ENCODE measurements at places on chromosomes 11 and 22.

- no peak for DNase-seq
Measured at GRCh38 chr11:105092256-105093239, 47.0 kb downstream of the CARD18 start.

GRCh38 chr11:71502871-71503435 is 24.1 kb upstream of the KRTAP5-7 start:
- no peak for DNase-seq

- no peak for DNase-seq
Measured at GRCh38 chr11:1888811-1889210, 2.9 kb downstream of the PRR33 start.

DNA sequence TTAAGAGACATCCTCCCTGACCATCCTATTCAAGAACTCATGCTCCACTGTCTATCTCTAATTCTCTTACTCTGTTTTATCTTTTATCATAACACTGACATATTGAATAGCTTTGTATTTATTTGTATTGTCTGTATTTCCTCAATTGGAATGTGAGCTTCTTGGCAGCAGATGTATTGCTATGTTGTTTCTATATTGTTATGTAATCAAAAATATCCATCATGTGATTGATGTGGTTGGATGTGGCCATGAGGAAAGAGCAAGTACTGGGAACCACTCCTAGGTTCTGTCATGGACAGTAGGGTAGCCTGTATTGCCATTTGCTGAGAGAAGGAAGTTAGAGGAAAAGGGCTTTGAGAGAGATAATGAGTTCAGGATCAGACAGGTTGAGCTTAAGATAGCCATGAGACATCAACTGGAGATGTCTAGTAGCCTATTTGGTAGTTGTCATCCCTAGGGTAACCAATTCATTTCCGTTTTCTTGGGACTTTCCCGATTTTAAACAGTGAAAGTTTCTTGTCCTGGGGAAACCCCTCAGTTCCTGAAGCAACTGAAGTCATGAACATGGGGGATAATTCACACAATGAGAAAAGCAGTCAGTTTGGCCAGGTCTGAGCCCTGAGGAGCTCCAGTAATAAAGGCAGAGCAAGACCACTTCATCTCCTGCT is 404.5 kb downstream of the INSC start:
- DNase-seq, result no peak

GRCh38 chr11:72471005-72471898 is 36.9 kb upstream of the CLPB start:
- DNase-seq, result no peak

DNA sequence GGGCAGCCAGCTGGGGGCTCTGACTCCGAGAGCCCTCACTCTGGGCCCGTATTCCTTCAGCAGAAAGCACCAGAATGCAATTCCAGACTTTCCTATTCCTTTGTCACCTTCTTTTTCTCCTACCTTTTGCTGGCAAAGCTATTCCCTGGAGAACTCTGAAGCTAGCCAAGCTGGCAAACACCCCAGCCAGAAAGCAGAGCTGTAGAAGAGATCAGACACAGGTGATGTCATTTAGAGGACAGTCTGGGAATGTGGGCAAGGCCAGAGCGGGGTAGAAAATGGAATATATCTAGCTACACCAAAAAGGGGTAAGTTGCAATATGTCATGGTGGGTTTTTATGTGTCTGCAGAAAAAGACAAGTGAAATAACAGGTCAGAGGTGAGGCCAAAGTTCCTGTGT is 205.1 kb downstream of the NXPE2 start:
- DNase-seq, result no peak

DNA sequence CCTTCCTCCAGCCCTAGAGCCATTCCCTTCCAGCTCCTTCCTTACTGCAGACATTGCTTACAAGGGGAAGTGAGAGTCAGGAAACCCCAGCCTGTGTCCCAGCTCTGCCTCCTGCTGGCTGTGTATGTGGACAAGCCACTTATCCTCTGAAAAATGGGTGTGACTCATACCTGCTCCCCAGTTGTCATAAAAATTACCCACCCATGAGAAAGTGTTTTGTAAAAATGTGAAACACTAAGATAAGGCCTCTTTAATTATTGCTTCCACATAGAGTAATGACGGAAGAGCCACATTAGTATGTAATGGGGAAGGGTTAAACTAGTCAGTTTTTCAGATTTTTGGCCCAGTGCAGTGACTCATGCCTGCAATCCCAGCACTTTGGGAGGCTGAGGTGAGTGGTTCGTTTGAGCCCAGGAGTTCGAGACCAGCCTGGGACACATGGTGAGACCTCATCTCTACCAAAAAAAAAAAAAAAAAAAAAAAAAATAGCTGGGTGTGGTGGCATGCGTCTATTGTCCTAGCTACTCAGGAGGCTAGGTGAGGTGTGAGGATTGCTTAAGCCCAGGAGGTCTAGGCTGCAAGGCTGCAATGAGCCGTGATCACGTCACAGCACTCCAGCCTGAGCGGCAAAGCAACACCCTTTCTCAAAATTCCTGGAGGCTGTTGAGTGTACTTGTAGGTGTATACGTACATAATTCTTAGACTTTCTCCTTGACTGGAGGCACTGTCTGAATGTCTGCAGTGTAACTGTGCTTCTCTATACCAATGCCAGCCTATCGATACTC is 84.9 kb downstream of the CTTN start:
- no peak for DNase-seq

DNA sequence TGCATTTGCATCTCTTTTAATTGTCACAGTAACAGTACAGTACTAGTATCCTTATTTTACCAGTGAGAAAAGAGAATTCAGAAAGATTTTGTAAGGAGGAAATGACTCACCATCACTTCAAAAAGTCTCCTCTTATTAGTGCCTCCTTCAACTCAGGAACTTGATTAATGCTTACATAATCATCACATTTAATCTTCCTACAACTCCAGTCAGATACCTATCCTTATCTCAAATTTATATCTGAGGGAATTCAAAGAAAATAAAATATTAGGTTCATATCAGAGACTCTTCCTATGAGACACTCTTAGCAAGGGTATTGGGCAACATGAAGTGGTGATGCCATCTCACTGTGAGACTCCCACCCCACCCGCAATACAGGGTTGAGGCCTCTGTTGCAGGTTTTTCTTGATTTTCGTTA is 26.1 kb upstream of the CTSC start:
- DNase-seq, result no peak

DNA sequence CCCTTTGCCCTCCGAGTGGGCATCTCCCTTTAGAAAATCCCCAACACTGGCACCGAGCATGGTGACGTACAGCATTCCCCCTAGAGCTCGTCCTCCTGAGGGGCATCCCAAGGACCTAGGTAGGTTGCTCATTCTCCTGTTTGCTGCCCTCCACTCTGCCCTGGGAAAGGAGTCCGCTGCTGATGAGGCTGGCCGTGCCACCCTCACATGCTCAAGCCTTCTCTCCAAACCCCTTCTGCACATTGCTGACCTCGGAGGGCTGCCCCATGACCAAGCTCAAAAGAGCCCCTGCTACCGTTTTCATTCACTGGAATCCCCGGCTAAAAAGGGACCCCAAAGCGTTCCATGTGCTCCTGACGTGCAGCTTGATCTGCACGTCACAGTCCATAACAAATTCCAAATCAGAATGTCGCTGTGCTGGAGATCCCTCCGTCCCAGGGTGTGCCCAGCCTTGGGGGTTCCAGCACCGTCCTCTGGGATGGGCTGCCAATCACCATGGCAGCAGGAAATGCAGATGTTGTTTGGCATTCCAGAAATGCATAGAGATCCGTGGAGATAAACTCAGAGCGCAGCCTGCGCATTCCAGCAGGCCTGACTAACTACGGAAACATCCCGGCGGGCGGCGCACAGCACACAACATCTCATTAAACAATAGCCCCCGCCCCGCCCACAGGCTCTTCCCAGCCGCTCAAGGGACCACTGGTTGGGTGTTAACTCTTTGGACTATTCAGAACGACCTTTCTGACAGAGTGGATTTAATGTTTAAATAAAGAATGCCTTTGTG is 26.3 kb upstream of the GNB1L start:
- DNase-seq, result no peak

DNA sequence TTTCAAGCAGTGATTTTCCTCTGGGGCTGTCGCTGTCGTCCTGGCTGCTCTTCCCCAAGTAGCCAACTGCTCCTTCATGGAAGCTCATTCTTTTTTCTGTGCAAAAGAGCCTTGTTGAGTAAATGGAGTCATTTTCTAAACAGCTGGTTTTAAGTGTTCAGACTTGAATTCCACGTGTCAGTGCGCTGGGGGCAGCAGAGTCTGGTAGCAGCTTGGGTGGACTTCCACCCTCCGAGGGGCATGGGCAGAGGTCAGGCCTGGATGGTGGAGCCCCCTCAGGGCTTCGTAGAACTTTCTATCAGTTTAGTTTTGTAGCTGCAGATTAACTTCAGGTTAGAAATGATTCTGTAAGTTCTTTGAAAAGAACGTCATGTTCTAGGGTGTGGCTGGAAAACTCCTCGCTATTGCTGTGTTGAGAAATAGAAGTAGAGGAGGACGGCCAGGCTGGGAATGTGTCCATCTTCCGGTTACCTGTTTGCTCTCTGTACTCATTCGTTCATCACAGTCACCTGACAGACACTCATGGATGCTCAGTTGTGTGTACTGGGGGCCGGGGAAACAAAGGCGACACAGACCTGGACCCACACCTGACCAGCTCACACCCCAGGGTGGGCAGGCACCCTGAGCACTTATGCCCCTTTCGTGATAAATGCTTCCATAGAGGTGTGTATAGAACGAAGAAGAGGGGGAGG is 270.7 kb downstream of the TBC1D22A start:
- no peak for DNase-seq

DNA sequence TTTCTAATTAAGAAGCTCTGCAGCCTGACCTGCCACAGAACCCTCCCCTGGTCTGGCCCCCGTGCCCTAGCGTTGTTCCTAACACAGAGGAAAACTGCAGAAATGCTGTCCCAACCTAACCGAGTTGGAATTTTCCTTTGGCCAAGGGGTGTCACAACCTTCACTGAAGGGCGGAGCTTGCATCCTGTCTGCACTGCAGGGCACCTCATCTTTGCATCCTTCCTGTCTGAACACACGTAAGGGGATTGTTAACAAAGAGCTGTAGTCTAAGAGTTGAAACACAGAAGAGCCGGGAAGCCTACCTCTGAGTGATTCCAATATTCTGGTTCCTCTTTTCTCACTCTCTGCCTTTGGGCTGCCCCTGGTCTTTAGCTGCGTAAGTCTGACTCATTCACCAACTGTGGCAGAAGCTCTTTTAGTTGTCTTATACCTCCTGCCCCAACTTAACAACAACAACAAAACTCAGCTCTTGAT is 1.6 kb downstream of the DIXDC1 start:
- DNase-seq, result no peak

DNA sequence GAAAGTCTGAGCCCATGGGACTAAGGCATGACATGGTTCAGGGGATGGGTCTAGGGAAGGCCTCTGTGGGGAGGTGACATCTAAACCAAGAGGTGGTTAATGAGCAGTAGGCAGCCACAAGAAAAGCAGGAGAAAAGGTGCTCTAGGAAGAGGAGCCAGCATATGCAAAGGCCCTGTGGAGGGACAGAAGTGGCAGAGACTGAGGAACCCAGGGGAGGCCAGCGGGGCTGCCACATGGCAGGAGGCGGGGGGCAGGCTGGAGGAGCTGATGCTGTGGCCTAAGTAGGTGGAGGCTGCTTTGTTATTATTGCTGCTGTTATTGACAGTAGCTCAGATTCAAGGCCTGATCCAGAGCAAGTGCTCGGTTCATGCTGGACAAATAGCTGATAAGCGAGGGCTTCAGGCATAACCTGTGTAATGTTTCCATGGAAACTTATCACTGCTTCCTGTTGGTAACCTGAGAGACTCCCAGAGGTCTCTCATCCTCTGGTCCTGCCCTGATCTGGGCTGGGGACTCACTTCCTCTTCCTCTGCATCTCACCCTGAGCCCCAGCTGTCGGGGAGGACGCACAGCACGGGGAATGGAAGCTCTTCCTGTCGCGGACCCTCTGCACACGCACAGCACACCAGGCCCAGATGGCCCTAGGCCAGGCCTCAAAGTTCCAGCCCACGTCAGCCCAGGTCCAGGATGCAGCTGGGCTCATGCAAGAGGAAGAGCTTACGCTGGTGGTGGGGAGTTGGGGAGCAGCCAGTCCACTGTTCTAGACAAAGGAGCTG is 75.2 kb upstream of the TP53I11 start:
- no peak for DNase-seq

GRCh38 chr22:19608003-19608690 is 83.9 kb upstream of the CLDN5 start:
- no peak for DNase-seq

GRCh38 chr22:22753526-22754267 is 109.3 kb downstream of the GGTLC2 start:
- DNase-seq, result peak; percentile 48

GRCh38 chr11:86869531-86869930 is 69.2 kb downstream of the PRSS23 start:
- DNase-seq, result no peak

- no peak for DNase-seq
Measured at GRCh38 chr11:8805296-8805695, 105.7 kb upstream of the AKIP1 start.

GRCh38 chr22:17753401-17753989 is 20.8 kb downstream of the BID start:
- no peak for DNase-seq

GRCh38 chr11:34267013-34267412 is 90.8 kb downstream of the ABTB2 start:
- DNase-seq, result no peak

DNA sequence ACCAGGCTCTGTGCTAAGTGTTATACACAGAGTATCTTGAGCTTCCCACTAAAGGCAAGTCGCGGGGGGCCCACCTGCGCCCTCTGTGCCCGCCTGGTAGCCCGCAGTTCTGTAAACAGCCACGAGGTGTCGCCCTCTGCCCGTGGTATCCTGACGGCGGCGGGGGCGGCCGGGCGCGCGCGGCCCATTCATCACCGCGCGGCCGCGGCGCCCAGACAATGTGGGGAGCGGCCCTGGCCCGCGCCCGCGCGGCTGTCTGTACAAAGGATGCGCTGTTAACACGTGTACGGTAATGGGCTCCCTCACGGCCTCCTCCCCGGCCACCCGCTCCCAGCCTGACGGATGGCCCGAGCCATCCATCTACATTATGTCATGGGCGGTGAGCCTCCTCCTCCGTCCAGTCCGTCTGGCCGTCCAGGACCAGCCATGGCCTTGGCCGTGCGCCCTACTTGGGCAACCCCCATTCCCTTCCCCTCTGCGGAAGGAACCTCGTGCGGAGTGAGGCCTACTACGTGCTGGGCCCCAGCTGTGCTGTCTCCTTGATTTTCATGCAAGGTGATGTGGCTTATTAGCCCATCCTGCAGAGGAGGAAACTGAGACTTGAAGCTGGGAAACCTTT is 99.4 kb downstream of the MIAT start:
- DNase-seq, result peak; percentile 25

- no peak for DNase-seq
Measured at GRCh38 chr22:24157822-24158135, 23.5 kb upstream of the SUSD2 start.

GRCh38 chr11:116929414-116930090 is 92.1 kb upstream of the APOA1 start:
- no peak for DNase-seq

GRCh38 chr11:1354125-1354938 is 35.4 kb upstream of the BRSK2 start:
- no peak for DNase-seq

GRCh38 chr11:63613517-63614135 is 607 bp downstream of the PLAAT3 start:
- DNase-seq, result no peak

- no peak for DNase-seq
Measured at GRCh38 chr11:14347494-14347893, 11.5 kb downstream of the RRAS2 start.

All from stimulated activated CD8-positive, alpha-beta memory T cell treated with anti-CD3 and anti-CD28 coated beads, Interleukin-15, amount 100 ng/mL, for 24 hours (primary cell).